ENCODE measurements at places on chromosomes 5 and 9.

DNA sequence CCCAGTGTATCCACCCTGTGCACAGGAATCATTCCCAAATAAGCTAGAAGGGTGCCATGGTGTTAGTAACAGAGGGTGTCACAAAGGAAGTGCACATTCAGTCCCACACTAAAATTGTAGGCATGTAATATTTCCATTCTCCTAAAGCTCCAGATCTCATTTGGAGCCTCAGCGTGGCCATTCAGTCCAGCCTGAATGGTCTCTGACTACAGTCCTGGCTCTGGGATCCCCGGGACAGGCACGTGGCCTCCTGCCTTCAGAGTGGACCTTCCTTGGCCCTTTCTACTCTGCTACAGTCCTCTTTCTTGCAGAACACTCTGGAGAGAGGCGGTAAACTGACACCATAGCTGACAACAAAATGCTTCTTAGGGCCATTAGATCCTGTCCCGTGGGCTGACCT, 243.9 kb downstream of the IRX2 start:
- DNase-seq = no peak

DNA sequence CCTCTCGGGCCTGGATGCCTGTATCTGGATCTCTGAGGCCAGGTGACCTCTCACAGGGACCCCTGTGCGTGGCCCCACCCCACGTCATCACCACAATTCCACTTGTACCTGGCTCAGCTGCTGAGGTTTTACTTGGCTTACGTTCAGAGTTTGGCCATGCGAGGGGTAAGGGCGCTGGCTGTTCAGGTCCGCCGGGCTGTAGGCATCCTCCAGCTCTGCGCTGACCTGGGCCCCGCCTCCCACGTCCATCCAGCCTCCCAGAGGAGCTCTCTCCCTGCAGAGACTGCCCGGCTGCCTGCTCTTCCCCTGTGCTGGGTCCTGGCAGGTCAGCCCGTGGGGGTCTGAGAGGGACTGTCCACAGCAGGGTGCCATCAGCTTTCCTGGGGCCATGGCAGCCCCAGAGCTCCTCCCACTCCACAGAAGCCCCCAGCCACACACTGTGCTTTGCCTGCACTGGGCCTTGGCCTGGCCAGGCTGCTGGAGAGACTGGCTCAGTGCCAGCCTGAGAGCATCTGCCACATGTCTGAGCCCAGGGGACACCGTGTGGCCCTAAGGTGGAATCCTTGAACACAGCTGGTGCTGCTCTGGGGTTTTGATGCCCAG, 43.6 kb downstream of the SLC6A3 start:
- DNase-seq = no peak

- DNase-seq = no peak
Observed at GRCh38 chr9:9016597-9016996, 1217.0 kb upstream of the DMAC1 start.

DNA sequence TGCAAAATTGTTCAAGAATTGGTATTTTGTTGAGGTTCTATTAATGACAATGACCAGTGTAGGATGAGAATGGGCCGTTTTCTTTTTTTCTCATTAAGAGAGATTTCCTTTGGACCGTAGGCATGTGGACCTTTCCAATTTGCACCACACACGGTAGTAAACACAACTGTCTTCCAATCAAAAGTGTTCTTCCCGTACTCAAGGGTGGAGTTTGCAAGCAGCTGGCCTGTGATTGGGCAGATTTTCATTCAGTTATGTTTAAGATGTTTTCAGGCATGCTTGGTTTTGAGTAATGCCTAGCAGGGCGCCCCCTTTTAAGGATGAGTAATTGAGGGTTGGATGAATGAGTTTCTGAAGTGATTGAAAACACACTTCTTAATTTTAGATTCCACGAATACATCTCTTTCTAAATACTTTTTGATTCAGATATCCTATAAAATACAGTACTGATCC, 2.5 kb downstream of the KDM3B start:
- peak; percentile 81 for DNase-seq

DNA sequence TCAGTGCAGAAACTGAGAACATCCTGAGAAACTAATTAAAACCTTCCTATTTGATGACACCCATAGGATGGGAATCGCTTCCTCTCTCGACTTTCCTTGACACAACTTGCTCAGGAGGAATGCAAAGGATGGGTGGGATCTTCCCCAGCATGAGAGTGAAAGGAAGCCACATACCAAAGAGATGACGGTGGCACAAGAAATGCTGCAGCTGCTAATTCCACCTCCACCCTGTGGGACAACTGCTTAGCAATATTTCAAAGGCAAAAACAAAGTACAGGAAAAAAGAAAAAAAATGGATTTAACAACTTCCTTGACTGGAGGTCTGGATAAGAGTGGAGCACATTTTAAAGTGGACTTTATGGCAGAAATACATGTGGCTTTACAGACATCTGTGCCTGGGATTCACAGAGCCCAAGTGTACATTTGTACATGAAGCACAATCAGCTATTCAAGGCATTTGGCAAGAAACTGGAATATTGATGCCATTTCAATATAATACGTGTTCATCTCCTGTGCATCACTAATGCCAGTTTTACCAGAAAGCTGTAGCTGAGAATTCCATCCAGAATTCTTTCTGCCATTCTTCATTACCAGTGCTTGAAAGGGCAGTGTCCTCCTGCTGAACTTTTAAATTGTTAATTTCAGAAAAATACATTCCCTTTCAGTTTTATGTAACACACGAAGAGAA, 359.2 kb upstream of the ACTBL2 start:
- DNase-seq = no peak

DNA sequence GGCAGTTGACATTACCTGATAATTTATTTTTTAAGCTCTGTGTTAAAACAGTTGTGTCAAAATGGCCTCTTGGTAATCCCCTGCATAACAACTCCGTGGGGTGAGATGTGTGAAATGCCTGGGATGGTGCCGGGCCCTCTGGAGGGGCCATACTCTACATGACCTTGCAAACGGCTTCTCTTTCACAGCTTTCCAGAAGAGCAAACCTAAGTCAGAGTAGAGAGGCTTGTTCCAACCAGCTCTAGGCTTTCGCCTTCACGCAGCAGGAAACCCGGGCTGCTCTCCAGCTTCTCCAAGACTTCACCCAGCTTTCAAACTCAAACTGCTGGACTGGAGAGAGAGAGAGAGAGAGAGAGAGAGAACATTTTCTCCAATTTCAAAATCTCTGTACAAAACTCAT, 120.1 kb downstream of the SNX18 start:
- no peak for DNase-seq

GRCh38 chr5:22728610-22729009, 124.5 kb downstream of the CDH12 start:
- no peak for DNase-seq

DNA sequence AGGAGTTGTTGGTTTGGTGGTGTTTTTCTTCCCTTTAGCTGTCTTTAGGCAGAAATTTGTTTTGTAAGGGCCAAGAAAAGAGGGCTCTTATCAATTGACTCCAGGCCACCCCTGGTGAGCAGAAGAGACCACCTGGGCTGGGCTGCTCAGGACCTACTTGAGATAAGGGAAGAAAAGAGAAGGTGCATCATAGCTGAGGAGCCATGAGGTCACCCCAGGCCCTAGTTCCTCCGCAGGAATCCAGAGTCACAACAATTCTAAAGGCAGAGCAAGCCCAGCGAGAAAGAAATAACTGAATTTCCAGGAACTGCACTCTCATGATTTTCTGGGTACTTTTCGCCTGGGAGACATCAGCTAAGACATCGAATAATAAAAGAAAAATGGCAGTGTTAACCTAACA, 34.9 kb downstream of the RFK start:
- DNase-seq = no peak

GRCh38 chr5:134090522-134090921, 24.0 kb upstream of the TCF7 start:
- DNase-seq = peak; percentile 34

DNA sequence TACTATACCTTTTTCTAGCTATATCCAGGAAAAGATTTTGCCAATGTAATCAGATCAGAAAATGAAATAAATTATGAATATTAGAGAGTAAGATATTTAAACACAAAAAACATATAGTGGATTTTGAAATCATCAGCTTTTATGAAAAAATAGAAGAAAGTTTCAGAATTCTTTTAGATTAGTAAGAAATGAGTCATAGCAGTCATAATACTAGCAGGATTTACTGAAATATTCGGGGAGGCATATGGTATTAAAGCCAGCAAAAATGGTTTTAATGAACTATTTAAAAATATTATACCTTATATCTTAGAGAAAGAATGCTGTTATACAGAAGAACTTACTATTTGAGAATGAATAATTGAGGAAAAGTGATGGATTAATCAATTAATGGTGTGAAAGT, 303.6 kb upstream of the NUDT12 start:
- DNase-seq = no peak

DNA sequence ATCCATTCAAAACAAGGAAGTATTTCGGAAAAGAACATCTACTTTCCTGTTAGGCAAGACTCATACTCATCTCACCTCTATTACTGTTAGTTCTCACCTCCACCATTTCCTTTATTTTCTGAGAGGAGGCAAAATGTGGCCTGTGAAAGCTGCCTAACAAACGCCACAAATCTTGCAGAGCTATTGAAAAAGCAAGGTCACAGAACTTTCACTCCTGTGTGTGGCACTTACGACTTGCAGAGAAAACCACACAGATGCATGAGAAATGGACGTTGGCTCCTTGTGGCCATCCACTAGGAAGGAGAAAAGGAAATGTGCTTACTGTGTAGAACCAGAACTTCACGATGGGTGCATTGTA, 195.8 kb upstream of the KLF9 start:
- no peak for DNase-seq

DNA sequence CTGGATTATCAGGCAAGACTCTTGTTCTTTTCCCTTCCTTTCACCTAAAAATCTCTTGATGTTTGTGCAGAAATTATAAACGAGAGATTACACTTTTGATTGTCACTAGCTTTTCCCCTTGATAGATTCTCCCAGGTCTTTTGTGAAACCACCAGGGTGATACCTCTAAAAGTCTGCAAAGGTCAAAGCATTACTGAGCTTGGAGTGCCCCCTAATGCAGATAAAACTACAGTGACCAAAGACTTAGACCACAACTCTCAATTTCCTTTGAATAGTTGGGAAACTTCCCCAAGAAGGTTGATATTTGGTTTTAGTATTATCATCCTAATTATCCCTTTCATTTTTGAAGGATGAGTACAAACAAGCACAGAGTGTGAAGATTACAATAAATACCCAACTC, 173.1 kb downstream of the CYLC2 start:
- DNase-seq = no peak

All from GM12865 (cell line).